ENCODE measurements at places on chromosomes 5 and 9.

DNA sequence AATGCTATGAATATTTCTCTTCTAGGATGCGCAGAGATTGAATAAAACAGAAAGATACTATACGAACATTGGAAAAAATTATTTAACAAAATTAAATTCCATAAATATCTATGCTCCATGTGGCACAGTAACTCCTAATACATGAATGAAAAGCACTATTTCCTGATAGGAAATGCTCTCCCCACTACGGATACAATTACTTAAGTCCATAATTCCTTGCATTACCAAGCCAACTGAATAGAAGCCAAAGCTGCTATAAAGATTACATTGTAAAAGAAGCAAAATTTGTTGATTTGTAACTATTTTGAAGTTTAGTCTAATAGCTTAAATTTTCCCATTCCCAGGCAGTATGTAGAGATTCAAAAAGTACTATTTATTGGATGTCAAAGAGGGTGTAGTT, 61.8 kb upstream of the SNX2 start:
- no peak for DNase-seq

- DNase-seq = no peak
These were observed 761 bp downstream of the CCT5 start for GRCh38 chr5:10250806-10251276.

DNA sequence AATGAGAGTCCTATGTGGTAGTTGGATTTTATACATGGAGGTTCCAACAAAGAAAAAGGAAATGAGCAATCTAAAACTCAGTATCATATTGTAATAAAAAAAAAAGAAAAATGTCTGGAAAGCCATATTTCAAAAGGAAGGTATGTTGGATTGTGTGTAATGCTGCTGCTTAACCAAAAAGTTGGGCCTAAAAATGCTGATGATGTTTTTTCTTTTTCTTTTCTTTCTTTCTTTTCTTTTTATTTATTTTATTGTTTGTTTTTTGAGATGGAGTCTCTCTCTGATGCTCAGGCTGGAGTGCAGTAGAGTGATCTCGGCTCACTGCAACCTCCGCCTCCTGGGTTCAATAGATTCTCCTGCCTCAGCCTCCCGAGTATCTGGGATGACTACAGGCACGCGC, 1424.0 kb upstream of the CDH6 start:
- DNase-seq = no peak

DNA sequence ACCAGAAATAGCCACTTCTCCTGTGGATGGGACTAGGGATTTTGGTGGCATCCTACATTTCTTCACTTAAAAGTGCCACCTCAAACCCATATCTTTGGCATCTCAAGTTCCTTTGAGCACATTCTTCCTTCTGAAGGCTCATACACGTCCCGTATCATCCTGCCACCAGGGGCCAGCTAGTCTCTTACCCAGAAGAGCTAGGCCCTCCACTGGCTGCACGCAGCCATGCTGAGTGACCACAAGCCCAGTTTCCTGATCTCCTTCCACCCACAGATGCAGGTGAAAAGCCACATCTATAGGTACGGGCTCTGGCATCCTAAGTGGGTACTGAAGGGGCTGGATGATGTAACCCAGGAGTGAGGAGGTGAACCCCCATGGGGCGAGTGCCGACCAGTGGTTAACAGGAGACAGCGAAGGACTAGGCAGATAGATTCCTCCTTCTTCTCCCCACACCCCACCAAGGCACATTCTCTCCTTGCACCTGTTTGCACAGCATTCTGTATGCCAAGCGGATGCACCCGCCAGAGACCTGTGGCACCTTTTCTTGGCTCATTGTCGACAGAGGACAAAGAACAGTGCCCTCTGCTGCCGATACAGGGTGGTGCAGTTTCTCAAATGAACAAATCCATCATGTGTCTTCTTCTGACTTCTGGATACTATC, 14.4 kb upstream of the SCGB3A1 start:
- DNase-seq = peak; percentile 32

DNA sequence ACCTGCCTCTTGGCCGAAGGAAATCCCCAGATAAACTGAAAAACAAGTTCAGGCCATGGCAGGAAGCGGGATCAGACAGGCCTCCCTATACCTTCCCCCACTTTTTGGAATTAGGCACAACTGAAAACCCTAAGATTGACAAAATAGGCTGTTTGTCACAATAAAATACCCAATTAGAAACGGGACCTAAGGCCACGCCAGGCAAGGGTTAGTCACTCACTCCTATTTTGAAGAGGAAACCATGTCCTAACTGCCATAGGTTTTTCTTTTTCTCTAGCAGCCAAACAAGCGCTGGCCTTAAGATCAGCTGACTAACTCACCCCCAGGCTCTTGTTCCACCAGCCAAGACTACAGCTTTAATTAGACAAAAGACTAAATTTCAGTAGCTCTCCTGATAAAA, 11.9 kb downstream of the FBP2 start:
- no peak for DNase-seq

GRCh38 chr5:5025774-5026408, 114.2 kb upstream of the ADAMTS16 start:
- DNase-seq = no peak

GRCh38 chr5:2576823-2577222, 174.7 kb downstream of the IRX2 start:
- no peak for DNase-seq

DNA sequence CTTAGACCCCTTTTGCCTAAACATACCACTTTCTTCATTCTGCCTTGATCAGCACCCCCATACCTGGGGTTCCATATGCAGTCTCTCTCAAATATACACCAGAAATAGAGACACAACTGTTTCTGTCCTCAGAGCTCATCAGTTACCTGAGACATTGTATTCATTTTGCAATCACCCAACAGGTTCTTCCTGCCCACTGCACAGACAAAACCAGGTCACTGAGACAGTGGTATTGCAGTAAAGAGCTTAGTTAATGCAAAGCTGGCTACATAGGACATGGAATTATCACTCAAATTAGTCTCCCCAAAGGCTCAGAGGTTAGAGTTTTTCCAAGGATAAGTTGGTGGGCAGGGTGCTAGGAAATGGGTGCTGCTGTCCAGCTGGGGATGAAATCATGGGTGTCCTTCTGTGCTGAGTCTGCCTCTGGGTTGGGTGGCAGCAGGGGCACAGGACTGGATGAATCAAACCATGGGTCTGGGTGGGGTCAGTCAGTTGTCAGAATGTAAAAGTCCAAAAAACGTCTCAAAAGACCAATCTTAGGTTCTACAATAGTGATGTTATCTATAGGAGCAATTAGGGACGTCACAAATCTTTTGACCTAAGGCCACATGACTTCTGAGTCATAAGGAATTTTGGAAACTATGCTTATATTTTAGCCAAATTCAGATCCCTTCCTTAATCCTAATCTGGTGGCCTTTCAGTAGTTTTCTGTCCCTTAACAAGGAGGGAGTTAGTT, 41.0 kb downstream of the KCNV2 start:
- no peak for DNase-seq

DNA sequence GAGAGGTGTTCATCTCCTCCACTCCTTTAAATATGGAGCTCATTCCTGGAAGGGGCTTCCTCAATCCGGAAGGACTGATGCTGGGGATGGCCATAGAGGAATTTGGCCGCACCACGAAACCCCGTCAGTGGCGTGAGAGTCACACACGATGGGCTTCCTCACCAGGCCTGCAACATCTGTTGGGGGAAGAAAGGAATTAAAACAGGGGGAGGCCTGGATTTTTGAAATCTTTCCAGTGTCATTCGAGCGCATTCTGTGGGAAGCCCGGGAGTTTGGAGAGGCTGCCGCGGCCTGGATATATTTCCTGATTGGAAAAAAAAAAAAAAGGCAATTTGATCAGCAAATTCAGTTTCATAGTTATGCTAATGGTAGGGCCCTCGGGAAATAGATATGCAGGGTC, 76.3 kb upstream of the ORM1 start:
- no peak for DNase-seq

- no peak for DNase-seq
These were observed 25.6 kb downstream of the ANKRD55 start for GRCh38 chr5:56207537-56207936.

GRCh38 chr9:967903-968641, 8.4 kb upstream of the DMRT3 start:
- DNase-seq = peak; percentile 31

DNA sequence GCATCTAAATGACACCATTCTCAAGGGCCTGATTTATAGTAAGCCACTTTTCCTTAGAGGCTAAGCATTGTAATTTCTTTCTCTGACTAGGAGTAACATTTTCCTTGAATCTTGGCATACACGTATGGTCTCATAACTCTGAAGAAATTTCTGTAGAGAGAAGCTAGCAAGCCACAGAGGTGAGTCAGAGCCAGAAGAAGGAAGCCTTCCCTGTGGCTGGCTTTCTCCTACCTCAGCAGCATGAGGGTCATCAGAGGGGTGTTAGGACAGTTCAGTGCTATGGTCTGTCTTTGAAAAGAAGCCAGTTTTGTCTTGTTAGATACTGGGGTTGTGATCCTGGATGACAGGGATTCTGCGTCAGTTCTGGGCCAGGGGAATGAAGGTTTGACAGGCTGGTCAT, 3.2 kb downstream of the SNX30 start:
- DNase-seq = no peak

- DNase-seq = no peak
These were observed 47.5 kb upstream of the SLC1A1 start for GRCh38 chr9:4442806-4443205.

- DNase-seq = no peak
These were observed 63.8 kb downstream of the EHMT1 start for GRCh38 chr9:137682428-137683105.

- DNase-seq = no peak
These were observed 60.6 kb downstream of the RGS7BP start for GRCh38 chr5:64566310-64566916.

GRCh38 chr5:161261668-161262323, 284.7 kb downstream of the GABRB2 start:
- DNase-seq = no peak

DNA sequence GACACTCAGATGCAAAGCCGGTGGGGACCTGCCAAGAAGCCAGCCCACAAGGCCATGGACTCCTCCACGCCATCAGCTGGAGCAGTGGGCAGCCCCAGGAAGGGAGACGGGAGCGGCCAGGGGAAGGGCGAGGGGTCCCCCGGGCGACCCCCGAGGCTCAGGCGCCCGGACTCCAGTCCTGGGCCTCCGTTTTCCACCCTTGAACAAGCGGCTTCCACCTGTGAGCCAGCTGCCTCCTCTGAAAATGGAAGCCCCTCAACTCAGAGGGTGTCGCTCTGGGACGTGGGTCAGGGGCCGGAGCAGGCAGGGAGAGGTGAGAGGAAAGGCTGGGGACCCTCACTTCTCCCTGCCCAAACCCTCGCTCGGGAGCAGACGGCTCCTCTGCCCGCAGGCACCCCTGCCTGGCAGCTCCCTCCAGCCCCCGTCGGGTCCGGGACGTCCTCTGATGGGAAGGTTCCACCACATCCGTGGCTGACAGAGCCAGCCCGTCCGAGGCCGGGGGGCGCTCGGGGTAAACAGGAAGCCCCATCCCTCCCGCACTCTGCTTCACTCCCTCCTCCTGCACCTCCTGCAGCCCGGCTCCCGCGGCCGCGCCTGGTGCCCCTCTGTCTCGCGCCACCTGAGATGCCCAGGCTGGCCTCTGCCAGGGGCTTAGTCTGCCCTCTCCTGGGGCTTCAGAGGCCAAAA, 3.7 kb upstream of the EGFL7 start:
- DNase-seq = no peak

- DNase-seq = no peak
These were observed 21.1 kb downstream of the ECPAS start for GRCh38 chr9:111463048-111463447.

- no peak for DNase-seq
These were observed 26.1 kb upstream of the SLC6A3 start for GRCh38 chr5:1471240-1471853.

DNA sequence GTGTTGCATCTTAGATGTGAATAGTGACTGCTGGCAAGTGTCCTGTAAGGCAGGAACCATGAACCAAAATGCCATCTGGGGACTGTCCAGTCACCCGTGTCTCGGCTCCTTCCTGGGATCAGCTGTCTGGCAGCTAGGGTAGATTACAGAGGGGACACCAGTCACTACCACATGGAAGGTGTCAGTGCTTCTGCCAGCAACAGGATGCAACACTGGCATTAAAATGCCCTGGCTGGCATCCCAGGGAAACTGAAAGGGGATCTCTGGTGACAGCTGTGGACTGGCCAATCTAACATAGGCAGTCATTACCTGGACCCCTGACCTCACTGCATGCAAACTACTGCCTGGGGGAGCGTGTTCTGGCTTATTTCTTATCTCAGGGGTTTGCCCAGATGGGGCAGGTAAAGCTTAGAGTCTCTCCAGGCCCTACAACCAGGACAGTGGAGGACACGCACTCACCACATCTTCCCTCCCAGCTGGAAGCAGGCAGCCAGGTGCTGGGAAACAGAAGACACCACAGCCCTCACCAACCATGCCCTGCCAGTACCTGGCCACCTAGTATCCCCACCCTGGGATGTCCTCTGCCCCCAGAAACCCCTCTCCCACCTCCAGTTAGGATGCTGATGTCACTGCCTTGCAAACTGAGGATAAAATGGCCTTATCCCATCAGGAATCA, 83.8 kb downstream of the SEMA4D start:
- DNase-seq = no peak

- DNase-seq = no peak
These were observed 184.6 kb downstream of the TLE4 start for GRCh38 chr9:79756414-79756813.

- peak; percentile 42 for DNase-seq
These were observed 93.3 kb downstream of the TLE1 start for GRCh38 chr9:81595887-81596543.

GRCh38 chr5:166772770-166773169, 1518.7 kb upstream of the WWC1 start:
- no peak for DNase-seq

GRCh38 chr9:106980551-106981101, 117.7 kb downstream of the ZNF462 start:
- peak; percentile 12 for DNase-seq

GRCh38 chr5:162886717-162887116, 550.7 kb upstream of the CCNG1 start:
- no peak for DNase-seq

- no peak for DNase-seq
These were observed 3.5 kb downstream of the NFX1 start for GRCh38 chr9:33293782-33294181.
